ENCODE measurements at places on chromosomes 13 and 19. TPM values are rescaled to one million over a fixed set of nuclear protein-coding genes. Genes with fewer than 3 reads are reported as not detected.

The ACP5 gene
- total RNA-seq, result not detected

The MBD3L3 gene
- total RNA-seq, result not detected

The ANGPTL4 gene
- total RNA-seq, result 3.2 TPM

The SHANK1 gene
- 2.9 TPM for total RNA-seq

The TMPRSS9 gene
- total RNA-seq, result not detected

DNA sequence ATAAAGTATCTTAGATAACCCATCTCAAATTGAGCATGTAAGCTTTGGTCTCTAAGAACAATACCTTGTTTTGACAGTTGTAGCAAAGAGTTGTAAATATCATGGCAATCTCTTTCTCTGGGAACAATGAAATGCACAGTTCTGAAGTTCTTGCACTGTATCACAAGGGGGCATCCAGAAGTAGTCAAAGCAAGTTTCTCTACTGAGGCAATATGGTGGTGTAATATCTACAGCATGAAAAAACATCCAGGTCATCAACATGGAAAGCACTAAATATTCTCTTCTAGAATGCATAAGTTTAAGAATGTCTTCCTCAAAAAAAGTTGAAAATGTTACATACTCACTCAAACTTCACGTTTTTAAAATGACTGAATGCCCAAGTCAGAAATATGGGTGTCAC is 19.6 kb downstream of the MTMR6 start:
- H3K36me3 ChIP-seq, result peaks cover 12% of the 10 kb centered on the region
- no peaks in the 10 kb centered on the region for H3K27me3 ChIP-seq
- no peaks in the 10 kb centered on the region for H3K4me1 ChIP-seq
- no peak for DNase-seq
- no peak overlapping the region for H3K27ac ChIP-seq

DNA sequence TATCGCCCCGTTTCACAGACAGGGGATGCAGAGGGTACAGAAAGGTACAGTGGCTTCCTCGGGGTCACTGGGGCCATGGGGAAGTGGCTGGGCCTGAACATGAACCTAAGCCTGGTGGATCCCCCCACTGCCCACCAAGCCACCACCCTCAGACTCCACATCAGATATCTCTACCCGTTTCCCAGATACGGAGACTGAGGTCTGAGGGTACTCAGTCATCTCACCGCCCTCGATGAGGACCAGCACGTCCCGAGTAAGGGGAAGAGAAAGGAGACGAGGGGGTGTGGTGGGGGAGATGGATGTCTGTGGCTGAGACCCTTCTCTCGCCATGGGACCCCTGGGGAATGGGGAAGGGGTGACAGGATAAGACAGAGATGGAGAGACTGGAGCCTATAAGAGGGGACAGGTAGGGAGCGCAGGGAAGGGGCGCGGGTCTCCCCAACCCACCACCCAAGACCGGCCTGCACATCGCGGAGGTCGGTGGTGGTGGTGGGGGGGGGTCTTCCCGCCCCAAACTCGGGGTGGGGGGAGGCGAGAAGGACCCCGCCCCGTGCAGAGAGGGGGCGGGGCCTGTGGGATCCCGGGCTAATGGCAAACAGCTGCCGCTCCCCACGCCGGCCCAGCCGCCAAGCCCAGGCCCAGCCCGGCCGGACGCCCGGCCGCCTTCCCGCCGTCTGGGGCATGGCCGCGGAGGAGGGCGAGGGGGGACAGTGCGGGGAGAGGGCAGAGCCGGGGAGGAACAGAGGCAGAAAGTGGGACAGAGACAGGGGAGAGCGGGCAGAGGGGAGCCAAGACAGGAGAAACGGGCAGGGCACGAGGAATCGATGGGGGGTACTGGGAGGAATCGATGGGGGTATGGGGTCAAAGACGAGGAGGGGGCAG is 698 bp downstream of the KANK2 start:
- no peaks in the 10 kb centered on the region for H3K27me3 ChIP-seq
- H3K4me1 ChIP-seq, result no peaks in the 10 kb centered on the region
- no peak overlapping the region for H3K27ac ChIP-seq
- H3K4me3 ChIP-seq, result peak overlapping the region; percentile 64
- DNase-seq, result peak; percentile 50

GRCh38 chr13:72317346-72318109 is 409.9 kb downstream of the MZT1 start:
- H3K4me3 ChIP-seq, result no peak overlapping the region
- no peak for DNase-seq
- no peaks in the 10 kb centered on the region for H3K27me3 ChIP-seq
- H3K4me1 ChIP-seq, result no peaks in the 10 kb centered on the region

- H3K27me3 ChIP-seq, result no peaks in the 10 kb centered on the region
- no peak overlapping the region for H3K27ac ChIP-seq
- H3K4me1 ChIP-seq, result peaks cover 39% of the 10 kb centered on the region
- no peaks in the 10 kb centered on the region for H3K36me3 ChIP-seq
- no peak overlapping the region for H3K4me3 ChIP-seq
- no peak for DNase-seq
Observed at GRCh38 chr13:44407379-44407778, 33.8 kb downstream of the SERP2 start.

GRCh38 chr13:44873461-44873860 is 115.8 kb downstream of the NUFIP1 start:
- no peak overlapping the region for H3K4me3 ChIP-seq
- no peak overlapping the region for H3K27ac ChIP-seq
- no peaks in the 10 kb centered on the region for H3K4me1 ChIP-seq
- no peaks in the 10 kb centered on the region for H3K27me3 ChIP-seq
- H3K36me3 ChIP-seq, result no peaks in the 10 kb centered on the region

DNA sequence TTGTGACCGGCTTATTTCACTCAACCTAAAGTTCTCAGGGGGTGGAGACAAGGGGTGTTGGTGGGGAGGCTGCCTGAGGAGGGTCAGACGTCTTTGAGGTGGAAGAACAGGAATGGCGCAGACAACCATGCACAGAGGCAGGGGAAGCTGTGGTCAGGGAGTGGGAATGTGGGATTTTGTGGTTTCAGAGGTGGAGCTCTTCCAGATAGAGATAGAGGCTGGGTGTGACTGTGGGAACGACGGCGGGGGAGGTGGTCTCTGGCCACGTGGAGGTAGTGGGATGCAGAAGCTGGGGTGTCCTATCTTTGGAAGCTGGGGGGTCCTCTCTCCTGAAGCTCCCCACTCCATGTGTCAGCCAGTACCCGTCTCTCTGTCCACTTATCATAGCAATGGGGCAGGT is 7.8 kb upstream of the KLK14 start:
- no peak for DNase-seq
- H3K36me3 ChIP-seq, result no peaks in the 10 kb centered on the region
- H3K27me3 ChIP-seq, result no peaks in the 10 kb centered on the region
- no peaks in the 10 kb centered on the region for H3K4me1 ChIP-seq
- no peak overlapping the region for H3K27ac ChIP-seq
- no peak overlapping the region for H3K4me3 ChIP-seq

DNA sequence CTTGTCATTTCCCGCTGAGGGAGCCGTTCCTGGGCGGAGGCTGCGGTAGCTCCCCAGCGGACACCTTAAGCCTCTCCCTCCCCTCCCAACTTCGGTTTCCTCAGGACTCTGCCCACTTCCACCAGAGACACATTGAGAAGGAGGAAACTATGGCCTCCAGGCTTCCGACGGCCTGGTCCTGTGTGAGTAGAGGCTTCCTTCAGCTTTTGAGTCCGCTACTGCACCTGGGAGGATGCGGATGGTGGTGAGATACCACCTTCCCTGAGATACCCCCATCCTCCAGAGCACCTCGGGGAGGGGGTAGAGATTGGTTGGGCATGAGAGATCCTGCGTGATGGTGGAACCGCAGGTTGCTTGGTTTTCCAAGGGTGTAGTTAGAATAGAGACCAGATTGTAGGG is 955 bp downstream of the ZNF274 start:
- DNase-seq, result no peak
- H3K27me3 ChIP-seq, result no peaks in the 10 kb centered on the region
- peaks cover 12% of the 10 kb centered on the region for H3K36me3 ChIP-seq
- H3K4me3 ChIP-seq, result peak overlapping the region; percentile 91

- no peaks in the 10 kb centered on the region for H3K27me3 ChIP-seq
- no peak overlapping the region for H3K4me3 ChIP-seq
- no peaks in the 10 kb centered on the region for H3K36me3 ChIP-seq
- H3K27ac ChIP-seq, result no peak overlapping the region
- peaks cover 6% of the 10 kb centered on the region for H3K4me1 ChIP-seq
- DNase-seq, result no peak
Observed at GRCh38 chr13:46197299-46198048, 14.3 kb upstream of the LRRC63 start.

DNA sequence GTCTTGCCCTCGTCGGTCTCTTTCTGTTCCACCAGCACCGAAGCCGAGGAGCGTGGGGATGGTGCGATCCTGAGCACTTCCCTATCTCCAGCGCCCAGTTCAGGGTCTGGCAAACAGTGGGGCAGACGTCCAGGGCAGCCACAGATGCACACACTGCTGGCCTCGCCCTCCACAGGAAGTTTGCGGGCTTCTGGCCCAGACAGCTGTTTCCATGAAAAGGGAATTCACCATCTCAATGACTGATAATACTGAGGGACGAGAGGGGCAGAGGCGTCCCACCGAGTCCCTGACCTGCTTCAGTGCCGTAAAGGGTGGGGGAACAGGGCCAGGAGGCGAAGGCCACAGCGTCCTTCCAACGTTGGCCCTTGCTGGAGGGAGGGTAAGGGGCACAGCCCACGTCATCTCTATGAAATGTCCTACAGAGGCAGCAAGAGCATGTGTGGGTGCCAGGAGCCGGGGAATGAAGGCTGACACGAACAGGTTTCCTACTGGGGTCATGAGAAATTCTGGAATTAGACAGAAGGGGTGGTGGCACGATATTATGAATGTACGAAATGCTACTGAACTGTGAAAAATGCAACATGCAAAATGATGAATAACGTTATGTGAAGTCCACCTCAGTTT is 19.5 kb downstream of the SHC2 start:
- no peak overlapping the region for H3K27ac ChIP-seq
- H3K4me1 ChIP-seq, result no peaks in the 10 kb centered on the region
- no peak for DNase-seq
- H3K36me3 ChIP-seq, result no peaks in the 10 kb centered on the region
- H3K27me3 ChIP-seq, result no peaks in the 10 kb centered on the region
- H3K4me3 ChIP-seq, result no peak overlapping the region

GRCh38 chr19:10226021-10226375 is 5.1 kb downstream of the S1PR2 start:
- no peaks in the 10 kb centered on the region for H3K36me3 ChIP-seq
- no peaks in the 10 kb centered on the region for H3K4me1 ChIP-seq
- no peak for DNase-seq
- H3K4me3 ChIP-seq, result no peak overlapping the region

GRCh38 chr19:15244106-15244803 is 12.0 kb upstream of the EPHX3 start:
- no peak for DNase-seq
- H3K27ac ChIP-seq, result no peak overlapping the region
- no peaks in the 10 kb centered on the region for H3K27me3 ChIP-seq
- no peak overlapping the region for H3K4me3 ChIP-seq
- peaks cover 47% of the 10 kb centered on the region for H3K36me3 ChIP-seq
- H3K4me1 ChIP-seq, result no peaks in the 10 kb centered on the region

DNA sequence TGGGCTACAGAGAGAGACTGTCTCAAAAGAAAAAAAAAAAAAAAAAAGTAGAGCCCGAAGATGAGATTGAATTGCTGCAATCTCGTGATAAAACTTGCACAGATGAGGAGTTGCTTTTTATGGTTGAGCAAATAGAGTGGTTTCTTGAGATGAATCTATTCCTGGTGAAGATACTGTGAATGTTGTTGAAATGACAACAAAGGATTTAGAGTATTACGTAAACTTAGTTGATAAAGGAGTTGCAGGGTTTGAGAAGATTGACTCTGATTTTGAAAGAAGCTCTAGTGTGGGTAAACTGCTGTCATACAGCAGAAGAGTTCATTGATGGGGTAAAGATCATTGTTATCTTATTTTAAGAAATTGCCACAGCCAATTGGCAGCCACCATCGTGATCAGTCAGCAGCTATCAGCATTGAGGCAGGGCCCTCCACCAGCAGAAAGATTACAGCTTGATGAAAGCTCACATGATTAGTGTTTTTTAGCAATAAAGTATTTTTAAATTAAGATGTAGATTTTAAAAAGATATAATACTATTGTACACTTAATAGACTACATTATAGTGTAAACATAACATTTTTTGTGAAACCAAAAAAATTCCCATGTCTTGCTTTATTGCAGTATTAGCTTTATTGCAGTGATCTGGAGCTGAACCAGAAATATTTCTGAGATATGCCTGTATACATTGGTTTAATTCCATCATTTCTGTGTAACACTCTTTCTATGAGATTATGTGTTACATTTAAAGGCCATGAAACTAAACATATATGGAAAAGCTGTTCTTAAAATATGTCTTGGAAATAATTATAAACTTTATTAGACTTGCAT is 43.1 kb downstream of the ZMYM2 start:
- H3K27me3 ChIP-seq, result no peaks in the 10 kb centered on the region
- peaks cover 20% of the 10 kb centered on the region for H3K36me3 ChIP-seq
- peak; percentile 30 for DNase-seq
- peak overlapping the region; percentile 68 for H3K27ac ChIP-seq
- H3K4me3 ChIP-seq, result no peak overlapping the region

GRCh38 chr13:113552079-113552478 is 32.5 kb upstream of the TFDP1 start:
- no peaks in the 10 kb centered on the region for H3K4me1 ChIP-seq
- no peak overlapping the region for H3K4me3 ChIP-seq
- peaks cover 3% of the 10 kb centered on the region for H3K36me3 ChIP-seq
- no peak for DNase-seq
- no peak overlapping the region for H3K27ac ChIP-seq
- H3K27me3 ChIP-seq, result no peaks in the 10 kb centered on the region

- H3K27ac ChIP-seq, result no peak overlapping the region
- no peak for DNase-seq
- H3K4me1 ChIP-seq, result no peaks in the 10 kb centered on the region
- H3K27me3 ChIP-seq, result no peaks in the 10 kb centered on the region
- H3K36me3 ChIP-seq, result no peaks in the 10 kb centered on the region
- H3K4me3 ChIP-seq, result no peak overlapping the region
Observed at GRCh38 chr19:42113641-42114348, 18.5 kb downstream of the POU2F2 start.

GRCh38 chr19:31330237-31330636 is 19.0 kb downstream of the TSHZ3 start:
- H3K4me1 ChIP-seq, result no peaks in the 10 kb centered on the region
- peaks cover 10% of the 10 kb centered on the region for H3K27me3 ChIP-seq
- no peak overlapping the region for H3K4me3 ChIP-seq
- no peaks in the 10 kb centered on the region for H3K36me3 ChIP-seq

- H3K27ac ChIP-seq, result no peak overlapping the region
- no peak for DNase-seq
- H3K4me3 ChIP-seq, result no peak overlapping the region
- no peaks in the 10 kb centered on the region for H3K36me3 ChIP-seq
Observed at GRCh38 chr13:105643966-105644365, 891.5 kb downstream of the EFNB2 start.

GRCh38 chr13:78603240-78603957 is at the start of gene POU4F1:
POU4F1 (minus strand) TSS chr13:78603552; CDS start chr13:78603326, 226 bp downstream.
- peaks cover 5% of the 10 kb centered on the region for H3K4me1 ChIP-seq
- H3K27me3 ChIP-seq, result peaks cover 99% of the 10 kb centered on the region
- peak; percentile 71 for DNase-seq
- H3K36me3 ChIP-seq, result no peaks in the 10 kb centered on the region

- peaks cover 12% of the 10 kb centered on the region for H3K4me1 ChIP-seq
- no peak overlapping the region for H3K4me3 ChIP-seq
- H3K27ac ChIP-seq, result no peak overlapping the region
- no peaks in the 10 kb centered on the region for H3K36me3 ChIP-seq
Observed at GRCh38 chr13:67224148-67224846, 5.8 kb downstream of the PCDH9 start.

Measured in cardiac muscle cell (in vitro differentiated cells and primary cell).